CD4-positive, CD25-positive, alpha-beta regulatory T cell (primary cell): ENCODE measurements at places on chromosomes 6 and 20. TPM values are rescaled to one million over a fixed set of nuclear protein-coding genes. Genes with fewer than 3 reads are reported as not detected.

DNA sequence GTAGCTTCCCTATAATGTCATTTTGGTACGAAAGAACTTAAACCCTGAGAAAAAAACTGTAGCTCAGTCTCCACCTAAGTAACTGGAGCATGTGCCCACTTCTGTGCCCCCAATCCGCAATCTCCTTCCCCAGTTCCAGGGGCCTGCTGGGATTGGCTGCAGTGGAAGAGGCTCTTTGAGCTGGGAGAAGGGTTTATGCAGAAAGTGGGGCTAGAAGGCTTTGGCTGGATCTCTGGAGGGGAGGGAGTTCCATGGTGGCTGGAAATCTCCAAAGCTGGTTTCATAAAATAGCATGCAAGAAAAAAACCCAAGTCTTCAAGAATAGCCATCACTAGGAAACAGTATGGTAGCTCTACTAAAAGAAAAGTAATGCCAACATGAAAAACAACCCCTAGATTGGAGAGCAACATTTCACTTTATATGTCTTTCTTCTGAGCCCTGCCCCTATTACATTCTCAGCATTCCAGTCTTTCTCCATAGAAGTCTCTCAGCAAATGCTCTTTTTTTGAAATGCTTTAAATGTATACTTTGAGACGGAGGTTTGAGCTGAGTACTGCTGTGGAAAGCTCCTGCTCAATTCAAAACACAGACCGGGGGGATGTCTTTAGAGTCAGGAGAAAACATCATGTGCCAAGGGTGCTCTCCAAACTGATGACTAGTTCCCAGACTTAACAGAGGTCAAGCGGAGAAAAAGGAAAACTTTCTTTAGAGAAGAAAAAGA is 36.0 kb upstream of the FOXO3 start:
- no peak for DNase-seq

DNA sequence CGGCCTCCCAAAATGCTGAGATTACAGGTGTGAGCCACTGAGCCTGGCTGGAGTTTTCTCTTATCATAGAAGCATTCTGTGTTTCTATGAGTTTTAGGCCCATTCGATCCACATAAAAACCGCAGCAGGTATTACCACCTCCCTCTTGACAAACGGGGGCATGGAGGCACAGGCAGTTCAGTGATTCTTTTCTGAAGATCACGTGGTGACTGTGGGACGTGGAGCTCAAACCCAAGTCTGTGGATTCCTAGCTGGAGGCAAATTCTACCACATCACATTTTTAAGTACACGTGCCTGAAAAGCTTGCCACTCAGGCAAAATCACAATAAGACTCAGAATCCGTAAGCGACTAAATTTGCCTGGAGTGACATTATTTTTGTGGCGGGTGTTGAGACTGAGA is 191.3 kb downstream of the GMPR start:
- DNase-seq: no peak

GRCh38 chr20:48606172-48606840 is 221.5 kb downstream of the PREX1 start:
- no peak for DNase-seq

DNA sequence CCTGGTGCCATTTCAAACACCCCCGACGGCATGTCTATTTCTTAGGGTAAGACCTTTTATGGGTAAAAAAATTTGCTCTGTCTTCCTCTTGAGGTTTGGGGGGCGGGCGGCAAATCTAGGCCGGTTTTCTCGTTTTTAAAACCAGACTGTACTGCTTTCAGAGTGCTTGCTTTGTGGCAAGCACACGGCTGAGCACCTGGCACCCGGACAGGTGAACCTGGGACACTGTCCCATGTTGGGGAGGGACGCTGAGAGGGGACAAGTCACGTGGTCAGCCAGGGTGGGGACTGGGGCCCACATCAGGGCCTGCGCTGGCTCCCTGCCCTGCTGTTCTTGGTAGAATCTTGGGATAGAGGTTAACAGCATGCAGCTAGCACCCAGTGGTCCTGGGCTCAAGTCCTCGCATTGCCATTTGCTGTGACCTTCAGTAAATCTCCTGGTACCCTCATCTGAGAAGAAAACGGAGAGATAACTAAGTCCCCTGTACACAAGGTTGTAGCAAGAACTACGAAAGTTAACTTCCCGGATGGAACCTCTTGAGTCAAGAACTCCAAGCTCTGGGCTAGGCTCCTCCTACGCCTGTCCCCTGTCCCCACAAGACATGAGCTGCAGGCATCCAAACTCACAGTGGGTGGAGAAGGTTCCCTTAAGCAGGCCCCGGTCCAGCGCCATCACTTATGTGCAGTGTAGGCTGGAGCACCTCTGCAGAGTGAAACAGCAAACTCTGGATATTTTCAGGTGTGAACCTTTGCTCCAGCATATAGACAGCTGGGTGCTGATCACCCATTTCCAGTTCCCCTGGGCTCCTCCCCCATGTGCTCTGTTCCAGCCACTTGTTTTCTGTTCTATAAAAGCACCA is 41.7 kb downstream of the PMEPA1 start:
- DNase-seq: no peak

- DNase-seq: no peak
Observed at GRCh38 chr6:158758941-158759479, 60.2 kb downstream of the EZR start.

DNA sequence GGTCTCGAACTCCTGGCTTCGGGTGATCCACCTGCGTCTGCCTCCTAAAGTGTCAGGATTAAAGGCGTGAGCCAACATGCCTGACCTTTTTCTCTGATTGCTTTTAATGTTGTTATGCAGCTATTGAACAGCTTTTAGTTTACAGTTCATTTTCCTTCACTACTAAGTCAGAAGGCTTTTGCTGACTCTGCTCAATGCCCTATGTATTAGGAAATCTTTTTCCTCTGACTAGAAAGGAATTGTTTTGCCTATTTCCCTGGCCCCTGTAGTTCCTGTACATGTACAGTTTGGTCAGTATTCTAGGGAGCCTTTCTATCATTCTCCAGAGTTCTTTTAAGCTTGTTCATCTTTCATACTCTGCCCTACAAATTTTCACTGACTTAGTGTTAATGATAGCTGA is 280.2 kb downstream of the CDKAL1 start:
- DNase-seq: no peak

DNA sequence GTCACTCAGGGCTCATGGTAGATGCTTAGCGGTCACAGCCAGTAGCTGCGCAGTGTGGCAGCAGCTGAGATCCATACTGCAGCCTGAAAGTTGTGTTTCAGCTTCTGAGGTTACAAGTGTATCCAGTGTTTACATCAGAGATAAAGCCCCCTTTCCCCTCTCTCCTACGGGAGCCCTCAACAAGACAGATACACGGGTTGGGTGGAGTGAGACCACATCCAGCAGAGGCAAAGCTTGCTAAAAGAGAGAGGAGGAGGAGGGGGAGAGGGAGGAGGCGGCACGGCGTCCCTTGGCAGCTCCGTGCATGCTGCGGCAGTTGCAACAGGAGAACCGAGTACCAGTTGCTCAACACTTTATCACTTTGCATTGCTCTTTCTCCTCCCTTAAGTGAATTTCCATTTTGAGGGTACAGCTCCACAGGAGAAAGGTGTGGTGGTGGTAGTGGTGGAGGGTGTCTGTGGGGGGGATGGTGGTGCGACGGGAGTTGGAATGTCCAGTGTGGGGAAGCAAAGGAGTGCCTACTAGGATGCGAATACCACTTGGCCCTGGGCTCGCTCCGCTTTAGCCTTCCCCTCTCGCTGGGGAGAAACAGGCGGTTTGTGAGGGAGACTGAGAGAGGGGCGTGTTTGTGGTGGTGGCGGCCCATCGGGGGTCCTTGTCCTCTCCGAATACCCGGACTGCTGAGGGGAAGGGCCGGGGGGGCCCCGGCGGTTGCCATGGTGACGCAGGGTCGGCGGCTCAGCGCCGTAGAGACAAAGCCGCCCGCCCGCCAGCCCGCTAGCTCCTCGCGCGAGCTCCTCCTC is 405 bp upstream of the RNF182 start:
- DNase-seq: peak; percentile 18

DNA sequence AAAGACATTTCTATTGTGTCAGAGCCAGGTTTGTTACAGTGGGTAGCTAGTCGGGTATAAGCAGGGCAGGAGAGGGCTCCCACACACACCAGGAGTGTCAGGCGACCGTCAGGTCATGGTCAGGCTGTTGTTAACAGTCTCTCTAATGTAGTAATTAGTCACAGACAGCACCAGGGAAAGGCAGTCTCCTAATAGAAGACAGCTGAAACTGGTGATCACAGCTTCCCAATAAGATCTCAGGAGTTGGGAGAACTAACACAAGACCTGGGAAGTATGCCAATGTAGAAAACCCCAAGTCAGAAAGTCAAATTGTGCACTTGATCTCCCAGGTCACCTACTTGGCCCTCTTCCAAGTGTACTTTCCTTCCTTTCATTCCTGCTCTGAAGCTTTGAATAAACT is 53.0 kb upstream of the GPR6 start:
- DNase-seq: no peak

DNA sequence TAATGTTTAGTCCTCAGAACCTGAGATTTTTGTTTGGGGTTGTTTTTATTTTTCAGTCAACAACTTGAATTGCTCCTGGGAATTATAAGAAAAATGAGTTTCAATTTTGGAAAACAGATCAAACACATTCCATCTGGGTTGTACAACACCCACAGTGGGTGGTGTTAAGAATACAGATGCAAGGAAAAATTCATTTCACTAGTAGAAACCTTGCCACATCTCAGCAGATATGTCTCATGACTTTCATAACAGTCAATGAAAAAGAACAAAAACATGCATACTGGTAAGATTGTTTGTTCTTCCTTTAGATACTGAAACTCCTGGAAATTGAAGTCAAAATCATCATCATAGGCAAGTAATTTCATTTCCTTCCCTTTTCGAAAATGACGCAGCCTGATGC is 78.9 kb downstream of the MOXD1 start:
- no peak for DNase-seq

GRCh38 chr6:94769197-94769596 is 808.1 kb upstream of the MANEA start:
- no peak for DNase-seq

DNA sequence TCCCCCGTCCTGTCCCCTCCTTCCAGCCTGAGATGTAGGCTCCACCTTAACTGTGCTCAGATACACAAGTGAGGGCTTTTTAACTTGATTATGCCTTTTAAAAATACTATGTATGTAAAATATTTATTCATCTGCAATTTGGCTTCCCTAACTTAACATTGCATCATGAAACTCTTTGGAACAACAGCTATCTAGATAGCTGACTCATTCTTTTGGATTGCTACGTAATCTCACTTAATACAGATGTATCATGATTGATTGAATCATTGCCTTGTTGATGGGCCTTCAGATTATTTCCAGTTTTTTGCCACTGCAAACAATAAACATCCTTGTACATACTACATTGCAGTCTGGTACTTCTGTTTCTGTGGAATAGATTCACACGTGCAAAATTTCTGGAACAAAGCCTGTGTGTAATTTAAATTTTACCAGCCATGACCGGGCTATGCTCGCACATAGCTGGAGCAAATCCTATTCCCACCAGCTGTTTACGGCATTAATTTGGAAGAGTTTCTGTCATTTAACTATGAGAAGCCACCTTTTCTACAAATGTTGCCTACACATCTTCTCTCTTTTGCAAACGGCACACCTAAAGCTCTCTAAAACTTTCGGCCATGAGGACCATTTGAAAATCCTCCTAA is 6.5 kb downstream of the PRND start:
- no peak for DNase-seq

GRCh38 chr6:159984268-159984786 is 15.4 kb downstream of the IGF2R start:
- no peak for DNase-seq

DNA sequence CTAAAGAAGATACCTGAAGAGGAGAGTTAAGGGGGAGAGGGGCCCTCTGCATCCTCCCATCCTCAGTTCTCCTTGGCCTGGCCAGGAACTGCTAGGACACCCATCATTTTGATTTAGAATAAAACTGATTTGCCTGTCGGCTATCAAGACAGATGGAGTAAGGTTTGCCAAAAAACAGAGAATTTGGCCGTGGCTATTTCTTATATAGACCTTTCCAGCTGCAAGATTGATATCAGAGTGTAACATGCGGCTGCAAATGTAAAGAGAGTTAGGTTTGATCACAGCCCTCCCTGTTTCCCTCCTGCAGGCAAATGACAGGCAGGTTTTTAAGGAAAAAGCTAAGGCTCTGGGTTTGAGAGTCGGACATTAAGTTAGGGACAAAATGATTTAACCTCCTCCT is 226.6 kb upstream of the TAB2 start:
- no peak for DNase-seq

GRCh38 chr20:17014217-17014616 is 212.6 kb upstream of the PCSK2 start:
- DNase-seq: no peak

DNA sequence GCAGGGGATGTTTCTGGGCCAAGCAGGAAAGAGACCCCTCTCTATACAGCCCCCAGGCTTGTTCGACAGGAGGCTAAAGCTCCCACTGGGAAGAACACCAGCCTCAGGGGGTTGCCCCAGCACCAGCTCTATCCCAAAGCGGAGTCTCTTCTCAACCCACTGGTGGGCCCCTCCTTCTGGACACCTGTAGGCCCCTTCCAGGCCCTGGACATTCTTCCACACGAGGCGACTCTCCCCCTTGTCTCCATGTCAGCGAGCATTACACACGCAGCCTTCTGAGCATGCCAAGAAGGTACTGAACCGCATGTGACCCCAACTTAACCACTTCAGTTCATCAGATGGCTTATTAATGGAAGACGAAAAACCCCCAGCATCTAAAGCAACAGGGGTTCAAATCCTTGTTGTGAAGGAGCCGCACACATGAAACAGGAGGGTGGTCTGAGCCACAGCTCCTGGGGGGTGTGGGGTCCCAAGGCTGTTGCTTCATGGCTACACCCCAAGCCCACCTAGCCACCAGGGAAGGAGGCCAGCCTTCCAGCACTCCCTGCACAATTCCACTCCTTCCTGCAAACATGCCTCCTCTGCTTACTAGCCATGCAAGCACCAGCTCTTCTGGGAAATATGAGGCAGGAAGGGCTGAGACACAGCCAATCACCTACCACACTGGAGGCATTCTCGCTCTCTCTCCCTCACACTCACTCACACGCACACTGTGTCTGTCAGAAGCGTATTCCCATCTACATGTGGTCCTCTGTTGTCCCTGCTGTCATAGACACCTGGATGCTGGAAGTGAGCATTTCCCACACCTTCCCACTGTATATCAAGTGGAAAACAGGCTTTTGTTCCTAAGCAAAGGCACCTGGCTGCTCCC is 104.5 kb downstream of the NOL4L start:
- DNase-seq: no peak

DNA sequence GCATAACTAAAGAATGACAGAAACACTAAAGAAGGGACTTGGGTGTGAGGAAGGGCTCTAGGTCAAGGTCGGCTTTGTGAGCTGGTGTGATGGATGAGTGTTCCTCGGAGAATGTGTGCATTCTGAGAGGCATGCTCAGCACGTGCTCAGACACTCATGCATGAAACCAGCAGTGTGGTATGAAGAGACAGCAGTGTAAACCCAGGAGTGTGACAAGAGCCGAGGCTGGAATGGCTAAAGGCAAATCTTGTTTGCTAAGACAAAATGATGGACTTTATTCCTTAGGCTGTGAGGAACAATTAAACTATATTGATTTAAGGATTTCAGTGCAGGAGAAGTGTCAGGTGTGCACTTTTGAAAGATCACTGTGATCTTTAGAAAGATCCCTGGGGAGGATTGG is 107.4 kb upstream of the MAP7 start:
- DNase-seq: no peak

GRCh38 chr6:131638013-131638412 is 911 bp downstream of the ENPP3 start:
- no peak for DNase-seq

The CNBD2 gene
- 24.8 TPM for total RNA-seq

The FAM217A gene
- total RNA-seq: not detected

The DOK5 gene
- total RNA-seq: not detected

The LRFN2 gene
- not detected for total RNA-seq

The FAM110A gene
- total RNA-seq: 27.5 TPM

The DST gene
- total RNA-seq: 3.8 TPM

The MEI4 gene
- not detected for total RNA-seq

The PSORS1C2 gene
- total RNA-seq: not detected

The C6orf132 gene
- total RNA-seq: not detected
